T47D (cell line): ENCODE measurements at places on chromosomes 12 and 14.

GRCh38 chr14:64605926-64606685 is 56.3 kb downstream of the PPP1R36 start:
- DNase-seq, result no peak

DNA sequence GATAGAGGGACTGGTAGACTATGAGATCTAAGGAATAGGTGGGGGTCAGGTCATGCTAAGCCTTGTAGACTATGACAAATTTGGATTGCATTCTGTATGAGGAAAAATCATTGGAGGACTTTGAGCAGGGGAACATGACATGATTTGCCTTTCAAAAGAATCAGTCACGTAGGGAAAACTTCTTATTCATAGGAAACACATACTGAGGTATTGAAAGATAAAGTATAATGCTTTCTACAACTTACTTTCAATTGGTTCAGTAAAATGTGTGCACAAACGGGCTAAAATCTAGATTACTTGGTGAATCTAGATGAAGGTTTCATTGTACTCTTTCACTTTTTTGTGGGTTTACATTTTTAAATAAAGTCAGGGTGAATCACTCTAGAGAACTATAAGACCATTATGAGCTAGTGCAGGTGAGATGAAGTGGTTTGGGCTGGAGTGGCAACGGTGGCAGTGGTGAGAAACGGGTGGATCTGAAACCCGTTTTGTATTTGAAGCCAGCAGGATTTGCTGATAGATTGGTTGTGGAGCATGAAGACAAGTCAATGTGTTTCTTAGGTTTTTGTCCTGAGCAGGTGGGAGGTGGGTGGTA is 6.7 kb downstream of the BBS10 start:
- DNase-seq, result no peak

- DNase-seq, result no peak
Observed at GRCh38 chr12:69275471-69275891, 36.1 kb downstream of the CPSF6 start.

- no peak for DNase-seq
Observed at GRCh38 chr12:57142727-57143126, 4.7 kb downstream of the LRP1-AS start.

GRCh38 chr12:73612551-73612950 is 925.1 kb upstream of the ATXN7L3B start:
- no peak for DNase-seq

DNA sequence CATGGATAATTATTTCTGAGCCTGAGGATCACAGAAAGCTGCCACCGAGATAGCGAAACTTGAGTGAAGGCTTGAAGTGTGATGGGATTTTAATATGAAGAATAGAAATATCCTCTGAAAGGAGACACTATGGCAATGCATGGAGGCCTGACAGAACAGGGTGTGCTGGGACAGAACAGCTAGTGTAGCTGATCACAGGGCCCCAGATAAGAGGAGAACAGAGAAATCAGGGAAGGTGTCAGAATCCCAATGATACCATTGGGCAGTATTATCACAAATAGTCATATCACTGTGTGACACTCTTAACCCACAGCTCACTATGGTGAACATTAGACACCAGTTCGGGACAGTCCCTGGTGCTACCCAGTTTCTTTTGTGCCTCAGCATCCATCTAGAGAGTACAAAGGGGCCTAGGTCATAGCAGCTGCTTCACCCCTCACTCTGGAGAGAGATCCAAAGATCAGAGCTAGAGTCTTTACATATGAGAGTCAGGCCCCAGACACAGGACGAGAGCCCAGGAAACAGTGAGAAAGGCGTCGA is 506 bp upstream of the OR10P1 start:
- DNase-seq, result no peak

GRCh38 chr12:132685400-132685799 is 1.7 kb downstream of the POLE start:
- no peak for DNase-seq
